Activated CD8-positive, alpha-beta memory T cell treated with anti-CD3 and anti-CD28 coated beads for 4 hours (primary cell): ENCODE measurements at places on chromosomes 7 and 10.

DNA sequence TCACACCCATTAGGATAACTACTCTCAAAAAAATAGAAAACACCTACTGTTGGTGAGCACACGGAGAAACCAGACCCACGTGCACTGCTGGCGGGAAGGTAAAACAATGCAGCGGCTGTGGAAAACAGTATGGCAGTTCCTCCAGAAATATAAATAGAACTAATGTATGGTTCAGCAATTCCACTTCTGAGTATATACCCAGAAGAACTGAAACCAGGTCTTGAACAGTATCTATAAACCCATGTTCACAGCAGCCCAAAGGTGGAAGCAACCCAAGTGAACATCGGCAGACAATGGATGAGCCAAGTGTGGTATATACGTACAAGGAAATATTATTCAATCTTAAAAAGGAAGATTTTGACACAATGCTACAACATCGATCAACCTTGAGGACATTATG, 164.7 kb downstream of the ZMYND11 start:
- no peak for DNase-seq

DNA sequence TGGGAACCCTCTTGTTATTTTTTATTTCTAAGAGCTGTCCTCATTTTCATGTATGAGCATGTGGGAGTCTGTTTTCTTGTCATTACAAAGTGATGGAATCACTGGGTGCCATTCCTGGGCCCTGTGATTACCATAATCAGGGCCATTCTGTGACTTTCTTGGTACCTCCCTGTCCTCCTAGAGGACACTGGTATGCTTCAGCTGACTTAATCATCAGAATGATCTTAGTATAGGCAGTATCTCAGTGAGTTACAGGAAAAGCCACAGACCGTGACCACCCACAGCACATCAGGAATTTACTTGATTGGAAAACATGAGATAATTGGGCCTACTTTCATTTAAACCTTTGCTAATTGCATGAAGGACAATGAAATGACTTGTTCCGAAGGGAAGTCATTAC, 7.2 kb downstream of the NOM1 start:
- no peak for DNase-seq

GRCh38 chr7:131072505-131073091, 255.1 kb upstream of the MKLN1 start:
- no peak for DNase-seq

GRCh38 chr7:107968449-107968848, 34.5 kb downstream of the LAMB1 start:
- DNase-seq: no peak

- DNase-seq: no peak
Observed at GRCh38 chr10:19778996-19779395, 37.2 kb upstream of the PLXDC2 start.

DNA sequence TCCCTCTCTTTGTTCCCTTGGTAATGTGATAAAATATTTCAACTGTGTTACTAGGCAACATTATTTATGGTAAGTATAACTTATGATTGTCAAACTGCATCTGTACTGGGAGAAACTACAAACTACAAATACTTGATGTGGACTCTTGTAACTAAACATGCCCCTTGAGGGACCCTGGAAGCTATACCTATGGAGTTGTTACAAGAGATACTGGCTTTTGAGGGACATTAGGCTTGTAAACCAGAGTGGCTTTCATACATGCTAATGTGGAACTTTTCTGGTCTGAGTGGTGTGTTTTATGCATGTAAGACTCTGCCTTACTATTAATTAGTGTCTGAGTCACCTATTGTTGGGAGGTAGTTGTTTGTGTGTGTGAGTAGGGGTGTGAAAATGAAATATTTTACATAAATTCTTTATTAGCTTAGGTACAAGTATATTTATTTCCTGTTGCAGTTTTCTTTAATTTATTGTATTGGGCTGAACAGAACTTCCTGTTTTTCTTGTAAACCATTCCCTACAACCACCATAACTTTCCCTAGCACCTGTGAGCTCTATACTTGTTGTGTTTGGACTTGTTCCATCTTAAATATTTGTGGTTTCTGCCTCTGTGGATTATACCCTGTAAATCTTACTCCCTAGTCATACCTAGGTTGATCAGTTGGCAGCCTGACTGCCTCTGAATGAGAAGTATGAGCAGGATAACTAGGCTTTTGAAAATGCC, 49.8 kb downstream of the STK31 start:
- no peak for DNase-seq

GRCh38 chr10:20334559-20334958, 518.3 kb downstream of the PLXDC2 start:
- no peak for DNase-seq

DNA sequence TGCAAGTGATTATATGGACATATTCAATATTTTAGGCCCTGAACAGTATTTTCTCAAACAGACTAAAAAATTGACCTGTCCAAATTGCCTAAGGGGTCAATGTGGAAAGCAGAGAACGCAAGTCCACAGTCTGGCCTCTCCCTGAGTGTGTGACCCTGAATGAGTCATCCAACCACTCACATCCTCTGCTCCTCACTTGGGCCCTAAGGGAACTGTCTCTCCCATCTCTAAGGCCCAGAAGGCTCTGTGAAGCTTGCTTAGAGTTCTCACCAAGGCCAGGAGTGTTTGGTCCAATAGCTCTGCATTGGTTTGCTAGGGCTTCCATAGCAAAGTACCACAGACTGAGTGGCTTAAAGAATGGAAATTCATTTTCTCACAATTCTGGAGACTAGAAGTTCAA, 155.1 kb downstream of the LSM5 start:
- DNase-seq: no peak

- DNase-seq: no peak
Observed at GRCh38 chr10:124264711-124265390, 153.9 kb downstream of the OAT start.

- DNase-seq: no peak
Observed at GRCh38 chr7:82539969-82540368, 96.4 kb upstream of the CACNA2D1 start.

DNA sequence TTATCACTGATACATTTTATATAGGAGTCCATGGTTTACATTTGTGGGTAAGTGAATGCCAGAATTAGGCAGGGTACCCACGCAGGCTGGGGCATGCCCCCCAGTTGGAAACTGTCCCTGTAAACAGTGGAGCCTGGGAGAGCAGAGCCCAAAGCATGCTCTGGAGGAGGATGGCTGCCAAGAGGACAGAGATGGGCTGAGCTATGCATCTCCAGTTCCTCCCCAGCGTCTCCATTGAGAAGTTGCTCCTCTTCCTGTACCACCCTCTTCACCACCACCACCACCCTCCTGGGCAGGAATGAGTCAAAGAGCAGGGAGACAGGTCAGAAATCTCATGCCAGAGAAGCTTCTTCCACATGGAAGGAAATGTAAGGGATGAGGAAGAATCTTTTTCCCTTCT, 67.7 kb upstream of the KMT2E start:
- no peak for DNase-seq

DNA sequence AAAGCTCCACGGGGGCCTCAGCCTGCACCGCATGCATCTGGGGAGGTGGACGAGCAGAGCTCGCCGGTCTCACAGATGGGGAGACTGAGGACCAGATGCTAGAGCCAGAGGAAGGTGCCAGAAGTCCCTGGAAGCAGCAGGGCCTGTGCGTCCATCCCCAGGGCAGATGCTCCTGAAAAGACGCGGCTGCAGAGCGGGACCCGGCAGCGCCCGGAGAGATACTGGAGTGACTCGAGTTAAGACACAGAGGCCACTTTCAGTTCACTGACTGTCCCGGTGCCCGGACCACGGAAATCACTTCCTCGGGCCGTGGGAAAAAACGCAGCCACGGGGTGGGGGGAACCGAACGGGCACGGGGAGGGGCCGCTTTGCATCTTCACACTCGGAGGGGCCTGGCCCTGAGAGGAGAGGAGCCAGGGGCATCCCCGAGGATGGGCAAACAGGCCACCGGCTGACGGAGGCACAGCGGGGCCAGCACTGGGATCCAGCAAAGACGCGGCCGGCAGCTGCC, 85.4 kb downstream of the FOXL3 start:
- no peak for DNase-seq

- no peak for DNase-seq
Observed at GRCh38 chr7:387132-388022, 97.4 kb downstream of the FOXL3 start.

- DNase-seq: peak; percentile 36
Observed at GRCh38 chr7:108525327-108525984, 479 bp downstream of the PNPLA8 start.

GRCh38 chr10:77862595-77862994, 64.0 kb downstream of the DLG5 start:
- DNase-seq: no peak

DNA sequence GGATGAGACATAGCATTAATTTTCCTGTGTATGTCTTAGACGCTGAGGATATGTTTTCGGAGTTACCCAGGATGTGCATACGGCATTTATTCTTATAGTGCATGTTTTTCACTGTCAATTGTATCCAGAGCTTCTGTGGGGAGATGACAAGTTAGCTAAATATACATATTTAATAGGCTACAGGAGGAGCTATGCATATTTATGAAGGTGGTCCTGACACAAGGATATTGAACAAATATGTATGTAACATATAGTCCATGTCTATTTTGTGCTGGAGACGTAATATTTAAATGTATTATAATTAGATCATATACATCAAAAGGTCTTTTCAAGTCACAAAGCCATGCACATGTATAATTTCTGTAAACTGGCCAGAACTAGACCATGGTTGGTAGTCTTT, 16.0 kb downstream of the IL6 start:
- no peak for DNase-seq

- no peak for DNase-seq
Observed at GRCh38 chr10:30804478-30805055, 175.0 kb upstream of the LYZL2 start.

DNA sequence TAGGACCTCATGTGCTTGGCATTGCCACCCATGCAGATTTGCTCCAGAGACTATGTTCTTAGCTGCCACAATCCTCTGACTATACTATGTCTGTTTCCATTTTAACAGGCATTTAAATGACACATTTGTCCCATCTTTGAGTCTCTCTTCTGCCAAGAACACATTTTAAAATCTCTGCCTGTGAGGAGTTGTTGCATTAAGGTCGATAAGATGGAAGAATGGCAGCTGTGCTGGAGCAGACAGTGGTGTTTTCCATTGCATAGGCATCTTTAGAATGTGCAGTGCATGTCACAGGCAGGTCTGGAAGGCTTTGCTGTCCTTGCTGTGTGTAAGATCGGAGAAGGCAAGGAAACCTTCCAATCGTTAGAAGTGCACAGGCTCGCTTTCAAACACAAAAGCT, 70.9 kb upstream of the CELF2 start:
- DNase-seq: no peak

DNA sequence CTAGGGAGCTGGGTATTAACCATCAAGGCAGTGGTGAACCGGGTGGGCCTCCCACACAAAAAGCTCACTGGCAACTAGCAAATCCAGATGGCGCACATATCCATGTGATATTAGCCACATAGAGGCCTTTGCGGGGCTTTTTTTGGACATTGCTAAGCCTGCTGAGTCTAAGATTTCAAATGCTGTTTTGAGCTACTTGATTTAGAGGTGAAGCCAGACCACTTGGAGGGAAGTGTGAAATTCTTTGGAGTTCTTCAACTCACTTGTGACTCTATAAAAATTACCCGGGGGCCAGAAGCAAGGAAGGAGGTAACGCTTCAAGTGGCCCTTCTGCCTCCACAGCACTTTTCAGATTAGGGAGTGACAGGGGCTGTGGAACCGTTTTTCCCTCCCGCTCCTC, 619.8 kb upstream of the GALNT17 start:
- DNase-seq: no peak

DNA sequence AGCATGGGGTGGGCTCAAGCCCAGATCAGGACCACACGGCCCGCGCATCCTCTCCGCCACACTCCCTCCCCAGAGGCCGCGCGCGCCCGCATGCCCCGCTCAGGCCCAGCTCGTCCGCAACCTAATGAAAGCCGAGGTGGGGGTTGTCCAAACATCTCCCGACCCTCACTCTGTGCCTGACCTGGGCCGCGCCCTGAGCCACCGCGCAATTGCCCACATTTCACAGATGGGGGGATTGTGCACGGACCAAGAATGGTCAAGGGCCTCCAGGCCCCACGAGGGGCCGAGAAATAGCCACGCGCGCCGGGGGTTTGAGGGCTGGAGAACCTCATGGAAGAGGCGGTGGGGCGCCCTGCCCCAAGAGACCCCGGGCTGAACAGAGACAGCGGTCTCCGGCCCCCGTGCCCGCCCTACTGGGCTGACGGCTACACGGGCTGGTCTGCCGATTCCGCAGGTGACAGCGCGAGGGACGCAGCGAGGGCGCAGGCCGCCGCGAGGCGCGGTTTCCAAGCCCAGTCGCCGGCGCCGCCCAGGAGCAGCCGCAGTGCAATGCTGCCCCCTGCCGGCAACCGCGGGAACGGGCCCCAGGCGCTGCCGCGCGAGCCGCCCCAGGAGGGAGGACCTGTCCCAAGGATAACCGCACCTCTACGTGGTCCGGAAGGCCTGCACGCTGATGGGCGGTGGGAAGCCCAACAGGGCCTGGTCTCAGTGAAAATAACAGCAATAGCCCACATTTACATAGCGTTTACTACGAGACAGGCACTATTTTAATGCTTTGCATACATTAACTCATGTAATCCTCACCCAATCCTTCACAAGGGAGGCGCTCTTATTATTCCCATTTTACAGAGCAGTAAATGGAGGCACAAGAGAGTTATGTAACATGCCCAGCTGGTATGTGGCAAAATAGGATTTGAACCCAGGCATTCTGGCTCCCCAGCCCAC, 10.5 kb upstream of the GRID1 start:
- DNase-seq: peak; percentile 61

DNA sequence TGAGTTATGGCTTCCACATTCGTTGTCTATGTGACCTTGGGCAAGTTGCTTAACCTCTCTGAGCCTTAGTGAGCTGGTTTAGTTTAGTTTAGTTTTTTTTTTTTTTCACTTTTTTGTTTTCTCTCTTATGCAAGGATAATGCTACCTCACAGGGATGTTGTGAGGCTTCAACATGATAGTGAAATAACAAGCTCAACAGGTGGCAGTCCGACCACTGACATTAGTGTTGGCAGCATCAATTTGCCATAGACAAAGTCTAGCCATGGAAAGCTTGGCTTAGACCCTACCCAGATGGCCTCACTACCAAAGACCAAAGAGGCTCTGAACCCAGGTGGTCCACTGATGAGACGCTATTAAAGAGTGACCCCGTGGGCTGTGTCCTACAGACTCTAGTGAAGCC, 27.2 kb upstream of the UNC5B start:
- DNase-seq: no peak

GRCh38 chr7:122515404-122515803, 183.5 kb downstream of the RNF133 start:
- no peak for DNase-seq

GRCh38 chr7:88146616-88147015, 73.2 kb downstream of the SRI start:
- DNase-seq: no peak
